CD4-positive, alpha-beta T cell treated with Interleukin-2 at 100 ng/mL for 4 hours (primary cell): ENCODE measurements at places on chromosomes 2 and 18.

GRCh38 chr2:105712981-105713596 is 31.6 kb upstream of the NCK2 start:
- DNase-seq, result no peak

GRCh38 chr2:12734914-12735654 is 18.3 kb downstream of the TRIB2 start:
- DNase-seq, result no peak

- no peak for DNase-seq
Observed at GRCh38 chr2:70738159-70738558, 29.8 kb downstream of the ADD2 start.

DNA sequence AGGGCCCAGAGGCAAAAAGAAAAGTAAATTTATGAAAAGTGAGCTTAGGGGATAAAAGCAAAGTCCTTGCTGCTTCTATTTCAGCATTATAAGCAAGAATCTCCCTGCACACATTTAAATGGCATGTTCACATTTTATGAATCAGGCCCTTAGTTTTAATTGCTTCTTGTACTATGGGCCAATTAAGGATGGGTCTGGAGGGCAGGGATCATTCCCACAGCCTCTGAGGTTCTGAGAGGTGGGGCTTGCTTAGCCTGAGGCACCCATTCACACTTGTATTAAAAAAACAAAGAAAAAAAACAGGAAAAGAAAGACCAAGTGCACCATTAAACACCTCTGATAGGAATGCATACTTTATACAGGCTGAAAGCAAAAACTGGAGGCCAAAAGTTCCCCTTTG is 565.1 kb downstream of the BCL11A start:
- DNase-seq, result no peak

DNA sequence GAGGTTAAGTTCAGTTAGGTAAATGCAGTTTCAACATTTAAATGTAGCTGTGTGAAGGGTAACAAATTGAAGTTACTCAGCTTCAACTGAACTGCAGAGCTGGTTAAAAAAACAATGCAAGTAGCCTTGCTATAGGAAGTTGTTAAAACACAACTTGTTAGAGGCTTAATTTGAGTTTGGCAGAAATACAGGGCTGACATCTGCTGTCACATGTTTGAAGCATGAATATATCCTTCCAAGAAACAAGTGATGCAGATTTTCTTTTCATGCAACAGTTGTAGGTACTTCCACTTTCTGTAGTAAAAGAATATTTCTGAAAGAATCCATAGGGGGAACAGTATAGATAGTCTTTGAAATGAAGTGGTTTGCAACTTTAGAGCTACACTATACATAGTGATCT is 208.7 kb upstream of the RASGRP3 start:
- DNase-seq, result no peak

- no peak for DNase-seq
Observed at GRCh38 chr2:191846515-191847476, at the start of gene CAVIN2. Gene CAVIN2, minus strand, starts transcription at chr2:191847088. Its CDS starts 163 bp downstream, at chr2:191846925.

DNA sequence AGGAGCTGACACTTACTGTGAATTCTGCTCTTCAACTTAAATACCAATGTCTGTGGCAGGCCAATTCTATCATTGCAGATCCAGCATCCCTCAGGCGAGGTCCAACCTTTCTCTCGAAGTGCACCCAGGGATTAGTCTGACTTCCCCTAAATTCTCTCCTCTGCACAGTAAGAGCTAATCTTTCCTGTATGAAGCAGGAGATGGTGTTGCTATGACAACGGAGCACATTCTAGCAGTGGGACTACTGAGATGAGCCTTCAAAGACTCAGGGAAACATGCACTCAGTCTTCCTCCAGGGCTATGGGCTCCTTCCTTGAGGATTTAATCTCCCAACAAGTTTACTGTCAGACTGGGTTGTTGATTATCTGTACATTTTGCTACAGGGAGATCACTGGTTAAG is 176.3 kb downstream of the NOL4 start:
- DNase-seq, result no peak

- no peak for DNase-seq
Observed at GRCh38 chr2:47617028-47617427, 165.9 kb upstream of the MSH6 start.

- no peak for DNase-seq
Observed at GRCh38 chr2:145958611-145959010, 1438.7 kb upstream of the ZEB2 start.
